Body of pancreas (tissue), 4 donors: ENCODE measurements at places on chromosomes 5 and 9. TPM values are rescaled to one million over a fixed set of nuclear protein-coding genes. Genes with fewer than 3 reads are reported as not detected.

DNA sequence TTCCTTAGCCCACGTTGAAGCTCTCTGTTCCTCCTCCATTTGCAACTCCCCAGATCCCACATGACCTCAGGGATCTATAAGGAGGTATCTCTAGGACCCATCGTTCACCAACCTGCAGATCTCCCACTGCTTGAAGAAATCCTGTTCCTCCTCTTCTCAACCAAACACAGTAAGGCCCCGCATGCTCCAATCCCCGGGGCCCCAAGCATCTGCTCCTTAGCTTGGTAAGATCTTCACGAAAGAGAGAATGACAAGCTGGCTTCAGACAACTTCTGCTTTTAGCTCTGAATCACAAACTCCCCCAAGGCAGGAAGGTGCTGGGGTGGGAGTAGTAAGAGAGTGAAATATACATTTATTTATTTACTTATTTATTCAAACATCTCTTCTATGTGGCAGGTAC is 33.0 kb upstream of the ARHGAP26 start:
- H3K4me1 ChIP-seq, result no peaks in the 10 kb centered on the region
- H3K4me3 ChIP-seq, result no peak overlapping the region
- H3K27me3 ChIP-seq, result no peaks in the 10 kb centered on the region

DNA sequence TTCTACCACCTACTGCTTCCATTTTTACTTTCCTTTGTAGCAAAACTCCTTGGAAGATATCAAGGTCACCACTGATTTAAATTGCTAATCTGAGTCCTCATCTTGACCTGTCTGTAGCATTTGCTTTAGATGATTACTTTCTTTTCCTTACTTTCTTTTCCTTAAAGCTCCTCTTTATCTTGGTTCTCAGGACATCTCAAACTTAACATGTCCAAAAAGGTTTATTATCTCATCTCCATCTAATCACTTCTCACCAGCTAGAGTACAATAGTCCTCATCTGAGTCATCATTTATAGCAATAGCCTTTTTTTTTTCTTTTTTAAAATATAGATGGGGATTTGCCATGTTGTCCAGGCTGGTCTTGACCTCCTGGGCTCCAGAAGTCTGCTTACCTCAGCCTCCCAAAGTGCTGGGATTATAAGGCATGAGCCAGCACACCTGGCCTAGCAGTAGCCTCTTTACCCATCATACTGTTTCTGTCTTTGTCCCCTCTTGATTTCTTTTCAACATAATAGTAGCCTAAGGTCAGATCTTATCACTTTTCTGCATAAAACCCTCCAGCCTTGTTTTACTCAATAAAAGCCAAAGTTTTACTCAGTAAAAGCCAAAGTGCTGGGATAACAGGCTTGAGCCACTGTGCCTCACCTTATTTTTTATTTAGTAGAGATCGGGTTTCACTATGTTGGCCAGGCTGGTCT is 32.9 kb upstream of the GPR21 start:
- no peak overlapping the region for H3K27ac ChIP-seq
- peaks cover 5% of the 10 kb centered on the region for H3K4me1 ChIP-seq
- no peak for DNase-seq
- H3K27me3 ChIP-seq, result no peaks in the 10 kb centered on the region
- H3K36me3 ChIP-seq, result peaks cover 13% of the 10 kb centered on the region
- no peak overlapping the region for H3K4me3 ChIP-seq

- no peaks in the 10 kb centered on the region for H3K27me3 ChIP-seq
- no peak for DNase-seq
- no peak overlapping the region for H3K27ac ChIP-seq
- no peak overlapping the region for H3K4me3 ChIP-seq
- no peaks in the 10 kb centered on the region for H3K4me1 ChIP-seq
These were observed 30.0 kb downstream of the DAB2IP start for GRCh38 chr9:121681404-121681803.

GRCh38 chr5:149645725-149646124 is 64.4 kb downstream of the ARHGEF37 start:
- DNase-seq, result no peak
- H3K36me3 ChIP-seq, result no peaks in the 10 kb centered on the region
- no peak overlapping the region for H3K27ac ChIP-seq
- no peak overlapping the region for H3K4me3 ChIP-seq

GRCh38 chr9:98263482-98264357 is 8.3 kb upstream of the TBC1D2 start:
- H3K4me3 ChIP-seq, result no peak overlapping the region
- H3K4me1 ChIP-seq, result no peaks in the 10 kb centered on the region
- no peak overlapping the region for H3K27ac ChIP-seq
- peak; percentile 80 for DNase-seq

GRCh38 chr9:89878687-89879086 is 273.9 kb downstream of the GADD45G start:
- no peaks in the 10 kb centered on the region for H3K36me3 ChIP-seq
- H3K27ac ChIP-seq, result no peak overlapping the region
- no peaks in the 10 kb centered on the region for H3K27me3 ChIP-seq
- peaks cover 14% of the 10 kb centered on the region for H3K4me1 ChIP-seq

CD72 gene
- 3.9 TPM for total RNA-seq

GABRA1 gene
- total RNA-seq, result not detected

GOLM1 gene
- total RNA-seq, result 36.6 TPM

- H3K36me3 ChIP-seq, result no peaks in the 10 kb centered on the region
- no peak for DNase-seq
- no peaks in the 10 kb centered on the region for H3K27me3 ChIP-seq
- H3K4me3 ChIP-seq, result no peak overlapping the region
These were observed 20.9 kb downstream of the KCTD16 start for GRCh38 chr5:144191531-144191930.

C5orf52 gene
- total RNA-seq, result not detected

TMEM215 gene
- total RNA-seq, result not detected

SYK gene
- 11.2 TPM for total RNA-seq

PCDHB15 gene
- total RNA-seq, result 3.1 TPM

DNA sequence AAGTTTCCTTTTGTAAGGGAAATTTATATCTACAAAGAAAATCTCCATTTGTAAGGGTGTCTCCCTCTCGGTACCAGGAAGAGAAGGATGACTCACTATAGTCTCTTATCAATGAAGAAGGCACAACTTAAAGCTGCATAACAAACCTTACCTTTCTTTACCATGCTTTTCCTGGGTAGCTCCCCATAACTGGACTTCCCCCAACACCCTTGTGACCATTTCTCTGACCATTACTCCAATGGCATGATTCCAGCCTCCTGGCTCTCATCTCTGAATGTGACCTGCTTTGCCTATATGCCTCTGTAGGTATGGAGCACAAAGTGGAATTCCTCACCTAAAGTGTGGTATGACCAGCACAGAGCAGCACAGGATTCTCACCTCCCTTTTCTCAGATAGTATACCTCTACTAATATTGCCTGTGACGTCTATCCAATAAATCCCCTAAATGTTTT is 62.8 kb downstream of the GNA14 start:
- DNase-seq, result no peak
- H3K4me1 ChIP-seq, result no peaks in the 10 kb centered on the region
- no peaks in the 10 kb centered on the region for H3K36me3 ChIP-seq
- no peak overlapping the region for H3K4me3 ChIP-seq

GARIN3 gene
- total RNA-seq, result not detected

BTNL3 gene
- not detected for total RNA-seq

- no peak for DNase-seq
- H3K36me3 ChIP-seq, result no peaks in the 10 kb centered on the region
- H3K4me1 ChIP-seq, result no peaks in the 10 kb centered on the region
- no peak overlapping the region for H3K4me3 ChIP-seq
- H3K27ac ChIP-seq, result no peak overlapping the region
These were observed 226.9 kb downstream of the CACNA1B start for GRCh38 chr9:138104251-138105122.

- peaks cover 80% of the 10 kb centered on the region for H3K4me1 ChIP-seq
- H3K27ac ChIP-seq, result peak overlapping the region; percentile 83
- H3K36me3 ChIP-seq, result no peaks in the 10 kb centered on the region
- no peaks in the 10 kb centered on the region for H3K27me3 ChIP-seq
- DNase-seq, result no peak
These were observed 54.7 kb downstream of the DAP start for GRCh38 chr5:10706326-10706725.

FRMD3 gene
- total RNA-seq, result 2.1 TPM

ALDOB gene
- 86.6 TPM for total RNA-seq

DNA sequence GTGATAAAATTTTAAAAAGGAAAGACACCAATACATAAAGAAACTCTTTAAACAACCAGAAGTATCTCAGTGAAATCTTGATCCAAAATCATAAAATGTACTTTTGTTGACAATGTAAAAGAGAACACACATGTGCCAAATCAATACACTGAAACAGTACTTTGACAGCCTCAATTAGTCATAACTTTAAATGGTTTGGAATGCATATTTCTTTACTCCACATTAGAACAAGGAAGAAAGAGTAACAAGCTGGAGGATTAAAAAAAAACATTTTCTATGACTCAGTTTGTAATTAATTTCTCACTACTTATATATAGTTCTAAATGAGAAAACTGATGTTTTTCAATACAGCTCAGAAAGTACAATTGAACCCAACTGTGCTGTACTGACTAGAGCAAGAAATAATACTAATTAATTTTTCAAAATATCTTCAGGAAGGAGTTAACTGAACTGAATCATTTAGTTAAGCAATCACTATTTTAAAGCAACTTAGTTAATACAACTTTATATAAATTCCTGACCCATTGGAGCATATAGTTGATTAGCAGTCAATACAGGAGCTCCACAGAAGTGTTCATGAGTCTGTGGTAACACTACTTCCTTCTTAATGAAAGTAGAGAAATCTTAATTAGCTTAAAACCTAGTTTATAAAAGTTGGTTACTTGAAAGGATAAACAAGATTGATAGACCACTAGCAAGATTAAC is 101.0 kb downstream of the NR3C1 start:
- no peaks in the 10 kb centered on the region for H3K27me3 ChIP-seq
- no peak overlapping the region for H3K4me3 ChIP-seq
- H3K4me1 ChIP-seq, result peaks cover 3% of the 10 kb centered on the region
- H3K27ac ChIP-seq, result no peak overlapping the region
- no peak for DNase-seq
- H3K36me3 ChIP-seq, result peaks cover 3% of the 10 kb centered on the region

DNA sequence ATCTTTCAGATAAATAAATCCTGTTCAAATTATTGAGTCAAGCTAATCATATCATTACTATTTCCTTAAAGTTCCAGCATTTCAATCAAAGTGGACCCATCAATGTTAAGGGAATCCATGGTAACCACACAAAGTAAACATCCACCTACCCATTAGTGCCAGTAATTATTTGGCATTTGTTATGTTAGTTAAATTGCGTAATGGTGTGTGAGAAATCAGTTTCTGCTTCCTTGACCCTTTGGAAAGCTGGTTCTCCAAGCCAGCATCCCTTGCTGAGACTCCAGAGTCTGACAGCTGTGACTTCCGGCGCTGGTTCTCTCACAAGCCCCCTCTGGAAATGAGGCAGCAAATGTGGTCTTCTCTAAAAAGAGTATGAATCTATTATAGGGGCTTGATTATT is 308.6 kb upstream of the EFNA5 start:
- H3K36me3 ChIP-seq, result no peaks in the 10 kb centered on the region
- DNase-seq, result peak; percentile 12
- no peak overlapping the region for H3K4me3 ChIP-seq
- no peaks in the 10 kb centered on the region for H3K27me3 ChIP-seq

CDO1 gene
- 7.3 TPM for total RNA-seq

RGMB gene
- 21.0 TPM for total RNA-seq

DNA sequence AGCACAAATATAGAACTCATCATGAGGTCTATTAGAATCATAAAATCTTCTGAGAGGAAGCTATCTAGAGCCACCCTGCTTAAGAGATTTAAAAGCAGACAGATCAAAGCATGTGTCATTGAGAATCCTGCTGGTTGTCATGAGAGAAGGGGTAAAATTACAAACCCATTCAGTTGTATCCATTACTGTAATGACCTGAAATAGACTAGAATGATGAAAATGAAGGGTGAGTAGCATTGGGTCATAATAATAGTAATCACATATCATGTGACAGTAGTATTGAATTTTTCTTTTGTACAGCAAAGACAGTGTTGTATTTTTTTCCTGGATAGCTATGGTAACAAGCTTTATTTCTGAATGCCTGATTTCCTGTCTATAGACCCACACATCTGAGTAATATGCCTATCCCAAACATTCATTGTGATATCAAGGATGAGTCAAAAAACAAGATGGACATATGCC is 149.0 kb downstream of the PDE4D start:
- H3K27me3 ChIP-seq, result no peaks in the 10 kb centered on the region
- DNase-seq, result no peak
- H3K36me3 ChIP-seq, result no peaks in the 10 kb centered on the region

- H3K36me3 ChIP-seq, result no peaks in the 10 kb centered on the region
- peak overlapping the region; percentile 87 for H3K27ac ChIP-seq
- H3K4me3 ChIP-seq, result no peak overlapping the region
- no peaks in the 10 kb centered on the region for H3K27me3 ChIP-seq
- H3K4me1 ChIP-seq, result peaks cover 40% of the 10 kb centered on the region
- DNase-seq, result no peak
These were observed 25.0 kb downstream of the SLC25A25 start for GRCh38 chr9:128093011-128093410.

FGD3 gene
- total RNA-seq, result 13.2 TPM

BASP1 gene
- 4.0 TPM for total RNA-seq

DNA sequence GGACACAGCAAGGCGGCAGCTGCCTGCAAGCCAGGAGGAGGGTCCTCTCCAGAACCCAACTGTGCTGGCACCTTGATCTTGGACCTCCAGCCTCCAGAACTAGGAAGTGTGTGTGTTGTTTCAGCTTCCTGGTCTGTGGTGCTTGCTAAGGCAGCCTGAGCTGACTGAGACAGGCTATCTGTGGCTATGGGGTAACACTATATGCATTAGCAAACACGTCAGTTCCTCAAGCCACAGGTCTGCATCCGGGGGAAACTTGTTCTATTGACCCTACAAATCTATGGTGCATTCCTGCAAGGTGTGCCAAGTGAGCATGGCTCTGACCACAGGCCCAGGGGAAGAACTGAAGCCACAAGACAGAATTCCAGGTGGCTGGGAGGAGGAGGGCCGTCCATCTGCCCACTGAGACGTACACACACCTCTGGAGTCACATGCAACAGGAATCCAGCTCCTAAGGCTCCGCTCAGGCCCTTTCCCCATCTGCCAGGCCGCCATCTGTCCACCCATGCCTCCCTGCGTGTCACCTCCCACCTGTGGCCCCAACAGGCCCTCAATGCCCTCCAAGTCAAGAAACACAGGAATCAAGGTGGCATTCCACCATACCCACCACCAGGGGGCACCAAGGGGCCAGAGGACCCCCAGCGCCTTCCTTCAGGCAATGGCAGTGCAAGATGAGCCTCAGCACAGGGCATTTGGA is 174.9 kb downstream of the ROR2 start:
- peak; percentile 68 for DNase-seq
- H3K4me3 ChIP-seq, result no peak overlapping the region
- no peaks in the 10 kb centered on the region for H3K27me3 ChIP-seq
- no peak overlapping the region for H3K27ac ChIP-seq

DNA sequence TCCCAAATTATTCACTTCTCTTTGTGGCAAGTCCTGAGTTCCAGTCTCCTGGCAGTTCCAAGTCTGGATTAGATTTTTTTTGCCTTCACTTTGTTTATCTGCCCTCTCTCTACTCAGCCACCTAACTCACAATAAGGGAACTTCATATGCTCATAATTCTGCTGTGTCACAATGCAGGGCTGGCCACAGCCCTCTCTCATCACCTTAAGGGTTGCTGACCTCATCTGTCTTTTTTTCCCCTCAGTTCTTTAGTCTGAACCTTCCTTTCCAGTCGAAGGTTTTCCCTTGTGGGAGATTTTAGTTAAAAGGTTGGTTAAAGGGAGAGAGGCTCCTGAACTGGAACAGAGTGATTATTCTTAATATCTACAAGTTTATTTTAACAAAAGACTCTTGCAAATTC is 4.1 kb downstream of the BAG1 start:
- no peaks in the 10 kb centered on the region for H3K27me3 ChIP-seq
- peaks cover 13% of the 10 kb centered on the region for H3K4me1 ChIP-seq
- no peak for DNase-seq
- H3K4me3 ChIP-seq, result no peak overlapping the region
- no peak overlapping the region for H3K27ac ChIP-seq

SPINK6 gene
- total RNA-seq, result not detected
